Smooth muscle cell of the umbilical artery (primary cell): ENCODE measurements at places on chromosomes 11 and 22. TPM values are rescaled to one million over a fixed set of nuclear protein-coding genes. Genes with fewer than 3 reads are reported as not detected.

Gene TRIM48
- total RNA-seq: not detected in 2 replicates

Gene MAPK8IP1
- total RNA-seq: 3.6 and 6.2 TPM in 2 replicates

Gene ACR
- not detected in 2 replicates for total RNA-seq

Gene OR51E1
- total RNA-seq: under 0.01 TPM in 1 of 2 replicates, not detected in the other

Gene ARHGAP8
- total RNA-seq: 0.37 TPM in 1 of 2 replicates, not detected in the other

Gene KDM4E
- total RNA-seq: not detected in 2 replicates

Gene PRR33
- not detected in 2 replicates for total RNA-seq

Gene OOSP4A
- not detected in 2 replicates for total RNA-seq

Gene MS4A4A
- total RNA-seq: not detected in 2 replicates

Gene KCNJ1
- total RNA-seq: not detected in 2 replicates

Gene MRGPRX4
- not detected in 2 replicates for total RNA-seq

Gene PDE3B
- total RNA-seq: 1.8 and 3.1 TPM in 2 replicates

Gene ZNRD2
- total RNA-seq: 37.7 and 43.6 TPM in 2 replicates

Gene POU2AF2
- total RNA-seq: not detected in 2 replicates

Gene HBG1
- 0.37 TPM in 1 of 2 replicates, not detected in the other for total RNA-seq

Gene TRIM51
- not detected in 2 replicates for total RNA-seq

Gene BARX2
- total RNA-seq: not detected in 2 replicates

Gene MMP27
- total RNA-seq: not detected in 2 replicates

Gene FJX1
- total RNA-seq: 13.7 and 33.4 TPM in 2 replicates

Gene CARD16
- 2.0 and 6.5 TPM in 2 replicates for total RNA-seq

Gene TOP3B
- 27.0 and 33.7 TPM in 2 replicates for total RNA-seq

Gene GRIK4
- under 0.01 and 0.05 TPM in 2 replicates for total RNA-seq

Gene ART1
- total RNA-seq: not detected in 2 replicates

Gene ANO1
- total RNA-seq: not detected in 2 replicates

Gene EMID1
- total RNA-seq: not detected in 2 replicates
